Neural progenitor cell (in vitro differentiated cells): ENCODE measurements at places on chromosomes 1 and 21. TPM values are rescaled to one million over a fixed set of nuclear protein-coding genes. Genes with fewer than 3 reads are reported as not detected.

HSD3B1 gene
- not detected in 2 replicates for total RNA-seq

B3GALT2 gene
- not detected in 2 replicates for total RNA-seq

EIF4G3 gene
- 67.0 and 73.4 TPM in 2 replicates for total RNA-seq

RPTN gene
- not detected in 2 replicates for total RNA-seq

DARS2 gene
- total RNA-seq, result 35.7 and 56.0 TPM in 2 replicates

PLK3 gene
- total RNA-seq, result 2.2 and 6.6 TPM in 2 replicates

DNA sequence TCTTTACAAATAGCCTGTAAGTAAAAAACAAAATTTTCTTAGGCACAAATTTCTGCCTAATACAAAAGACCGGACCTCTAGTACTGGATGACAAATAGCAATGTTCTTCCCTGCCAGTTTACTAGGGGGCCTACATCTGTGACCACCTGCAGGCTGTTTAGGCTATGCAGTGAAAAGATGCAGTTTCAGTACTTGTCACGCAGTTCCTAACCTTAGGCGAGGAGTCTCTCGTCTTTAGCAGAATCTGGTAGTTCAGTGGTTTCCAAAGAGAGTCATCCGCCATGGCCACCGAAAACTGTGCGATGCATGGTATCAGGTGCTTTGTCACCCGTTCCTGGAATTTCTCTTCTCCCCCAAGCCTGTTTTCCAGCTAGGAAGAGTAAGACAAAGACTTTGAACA is 29.6 kb downstream of the LGALS8 start:
- DNase-seq, result no peak

- no peak for DNase-seq
Observed at GRCh38 chr1:197600751-197601150, 174.5 kb downstream of the DENND1B start.

GRCh38 chr1:31797216-31797615 is 18.6 kb downstream of the SPOCD1 start:
- no peak for DNase-seq

- peak; percentile 6 for DNase-seq
Observed at GRCh38 chr1:118659646-118660045, 328.5 kb downstream of the TBX15 start.

DNA sequence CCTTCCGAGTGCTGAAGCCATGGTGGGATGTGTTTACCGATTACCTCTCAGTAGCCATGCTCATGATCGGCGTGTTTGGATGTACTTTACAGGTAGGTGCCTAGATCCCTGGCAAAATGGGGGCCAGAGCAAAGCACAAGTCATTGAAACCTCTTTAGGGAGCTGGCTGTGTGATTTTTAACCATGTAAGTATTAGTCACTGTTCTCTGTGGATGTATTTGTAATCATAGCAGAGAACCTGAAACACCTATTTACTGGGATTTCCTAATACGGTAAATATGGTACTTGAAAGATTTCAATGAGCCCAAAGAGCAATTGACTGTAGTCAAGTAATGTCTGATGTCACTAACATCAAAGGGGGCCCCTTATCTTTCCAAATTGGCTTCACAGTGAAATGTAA is 53.6 kb downstream of the LRRC8C start:
- no peak for DNase-seq

DNA sequence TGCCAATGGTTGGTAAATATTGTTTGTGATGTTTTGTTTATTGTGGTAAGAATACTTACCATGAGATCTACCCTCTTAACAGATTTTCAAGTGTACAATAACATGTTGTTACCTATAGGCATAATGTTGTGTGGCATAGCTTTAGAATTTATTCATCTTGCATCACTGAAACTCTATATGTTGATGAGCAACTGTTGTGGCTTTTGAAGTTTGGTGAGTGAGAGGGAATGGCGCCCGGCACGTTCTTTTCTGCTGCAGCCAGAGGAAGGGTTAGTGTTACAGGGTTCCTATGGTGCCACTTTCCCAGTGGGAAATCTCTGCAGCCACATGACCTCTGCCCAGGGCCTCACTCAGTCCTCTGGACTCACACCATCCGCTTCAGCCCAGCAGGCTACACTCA is 342.5 kb upstream of the ADGRL2 start:
- DNase-seq, result no peak

GRCh38 chr1:205917466-205918238 is 25.6 kb downstream of the SLC26A9 start:
- no peak for DNase-seq

DNA sequence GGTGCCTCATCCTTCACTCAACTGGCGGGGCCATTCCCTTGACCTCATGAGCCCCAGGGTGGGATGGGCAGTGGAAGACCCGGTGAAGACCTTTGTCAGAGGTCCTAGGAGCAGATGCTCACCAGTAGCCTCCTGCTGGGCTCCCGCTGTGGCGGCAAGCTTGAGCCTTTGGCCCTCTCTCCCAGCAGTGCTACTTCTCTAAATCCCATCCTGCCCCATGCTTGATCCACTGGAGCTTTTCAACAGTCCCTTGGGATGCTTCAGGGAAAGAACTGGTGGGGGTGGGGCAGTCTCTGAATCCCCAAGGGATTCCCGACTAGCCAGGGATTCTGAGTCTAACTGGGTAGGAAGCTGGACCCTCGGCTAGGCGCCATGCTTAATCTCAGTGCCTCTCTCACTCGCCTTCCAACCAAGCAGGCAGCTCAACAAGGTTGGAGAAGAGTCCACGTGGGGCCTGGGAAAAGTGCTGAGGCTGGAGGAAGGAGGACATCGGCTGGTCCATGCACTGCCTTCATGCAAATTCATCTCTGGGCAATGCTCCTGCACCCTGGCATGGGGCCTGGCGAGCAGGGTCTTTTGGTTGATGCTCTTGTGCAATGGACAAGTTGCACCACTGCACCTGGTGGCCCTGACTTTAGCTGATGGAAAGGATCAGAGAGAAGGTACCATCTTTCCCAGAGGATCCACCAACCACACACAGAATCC is 190.3 kb downstream of the GRIK3 start:
- no peak for DNase-seq

GRCh38 chr21:22288885-22289499 is 1290.8 kb downstream of the NCAM2 start:
- no peak for DNase-seq

DNA sequence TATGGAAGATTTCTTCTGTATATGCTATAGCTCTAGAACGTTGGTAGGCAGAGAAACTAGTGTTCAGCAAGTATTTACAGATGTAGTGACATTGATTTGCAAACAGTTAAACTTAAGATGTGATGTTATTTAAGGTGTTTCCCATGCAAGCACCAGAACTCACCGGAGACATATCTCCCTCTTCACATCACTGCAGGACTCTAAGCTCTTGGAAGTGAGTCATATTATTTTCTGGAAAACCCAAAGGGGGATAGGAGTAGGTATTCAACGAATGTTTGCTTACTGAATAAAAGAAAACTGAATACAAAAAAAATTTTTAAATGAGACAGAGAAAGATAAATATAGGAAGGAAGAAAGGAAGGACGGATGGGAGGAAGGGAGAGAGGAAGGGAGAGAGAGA is 25.0 kb downstream of the RGS4 start:
- DNase-seq, result no peak

- no peak for DNase-seq
Observed at GRCh38 chr1:234955107-234955731, 173.4 kb downstream of the TOMM20 start.

DNA sequence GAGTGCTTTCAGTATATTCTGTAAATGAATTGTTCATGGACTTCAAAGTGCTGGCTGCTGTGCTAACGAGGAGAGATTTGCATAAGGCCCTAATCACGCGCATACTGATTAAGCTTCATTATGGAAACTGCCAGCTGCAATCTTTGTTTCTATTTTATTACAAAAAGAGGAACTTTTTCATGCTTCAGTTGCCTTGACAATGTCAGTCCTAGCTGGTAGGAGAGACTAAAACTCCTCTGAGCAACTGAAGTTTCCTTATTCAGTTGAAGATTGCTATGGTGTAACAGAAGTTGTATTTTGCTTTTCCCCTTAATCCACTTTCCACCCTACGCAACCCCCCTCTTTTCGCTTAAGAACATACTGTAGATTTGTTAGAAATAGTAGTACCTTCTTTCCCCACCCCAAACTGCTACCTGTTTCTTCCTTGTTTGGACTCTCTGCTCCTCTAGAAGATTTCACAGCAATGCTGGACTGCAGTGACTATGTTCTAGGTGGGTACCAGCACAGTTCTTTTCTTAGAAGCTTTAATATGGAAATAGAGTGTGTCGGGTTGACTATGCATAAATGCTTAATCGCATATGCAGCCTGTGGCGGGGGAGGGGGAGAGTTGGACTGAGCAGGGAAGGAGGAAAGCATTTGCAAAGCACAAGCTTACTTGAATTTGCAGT is 108.3 kb downstream of the POU2F1 start:
- peak; percentile 51 for DNase-seq

DNA sequence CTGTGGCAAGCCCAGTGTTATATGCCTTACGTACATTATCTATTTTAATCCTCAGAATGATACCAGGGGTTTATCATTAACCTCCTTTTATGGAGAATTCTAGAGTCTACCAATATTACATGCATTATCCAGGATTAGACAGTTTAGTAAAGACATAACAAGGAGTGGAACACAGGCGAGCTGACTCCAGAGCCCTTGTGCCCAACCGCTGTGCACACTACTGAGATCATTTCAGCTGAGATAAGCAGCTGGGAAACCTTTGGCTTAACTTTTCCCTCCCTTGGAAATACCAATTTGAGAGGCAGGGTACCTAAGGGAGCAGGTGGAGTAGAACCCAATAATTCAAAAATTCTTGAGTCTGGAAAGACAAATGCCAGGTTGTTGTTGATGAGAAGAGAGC is 59.8 kb upstream of the ATP1B1 start:
- no peak for DNase-seq

DNA sequence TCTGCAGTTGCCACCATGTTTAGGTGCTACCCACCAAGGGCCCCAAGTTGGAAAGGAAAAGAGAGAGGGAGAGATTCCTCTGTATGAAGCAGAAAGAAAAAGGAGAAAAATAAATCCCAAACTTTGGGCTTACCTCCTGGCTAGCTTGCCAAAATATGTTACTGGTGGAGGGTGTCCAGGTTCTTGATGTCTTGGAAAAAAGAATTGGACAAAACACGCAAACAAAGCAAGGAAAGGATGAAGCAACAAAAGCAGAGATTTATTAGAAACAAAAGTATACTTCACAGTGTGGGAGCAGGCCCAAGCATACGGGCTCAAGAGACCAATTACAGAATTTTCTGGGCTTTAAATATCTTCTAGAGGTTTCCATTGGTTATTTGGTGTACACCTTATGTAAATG is 204.5 kb upstream of the LRRC7 start:
- no peak for DNase-seq

GRCh38 chr1:223486366-223486765 is 93.2 kb downstream of the CCDC185 start:
- no peak for DNase-seq

GRCh38 chr21:25373126-25374082 is 233.9 kb downstream of the MRPL39 start:
- DNase-seq, result peak; percentile 41

DNA sequence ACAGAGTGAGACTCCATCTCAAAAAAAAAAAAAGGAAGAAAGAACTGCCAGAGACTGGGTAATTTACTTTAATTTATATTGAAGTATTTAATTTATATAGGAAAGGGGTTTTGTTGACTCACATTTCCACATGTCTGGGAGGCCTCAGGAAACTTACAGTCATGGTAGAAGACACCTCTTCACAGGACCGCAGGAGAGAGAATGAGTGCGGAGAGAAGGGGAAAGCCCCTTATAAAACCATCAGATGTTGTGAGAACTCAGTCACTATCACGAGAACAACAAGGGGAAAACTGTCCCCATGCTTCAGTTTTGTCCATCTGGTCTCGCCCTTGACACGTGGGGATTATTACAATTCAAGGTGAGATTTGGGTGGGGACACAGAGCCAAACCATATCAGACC is 25.8 kb upstream of the PPP1R8 start:
- no peak for DNase-seq

DNA sequence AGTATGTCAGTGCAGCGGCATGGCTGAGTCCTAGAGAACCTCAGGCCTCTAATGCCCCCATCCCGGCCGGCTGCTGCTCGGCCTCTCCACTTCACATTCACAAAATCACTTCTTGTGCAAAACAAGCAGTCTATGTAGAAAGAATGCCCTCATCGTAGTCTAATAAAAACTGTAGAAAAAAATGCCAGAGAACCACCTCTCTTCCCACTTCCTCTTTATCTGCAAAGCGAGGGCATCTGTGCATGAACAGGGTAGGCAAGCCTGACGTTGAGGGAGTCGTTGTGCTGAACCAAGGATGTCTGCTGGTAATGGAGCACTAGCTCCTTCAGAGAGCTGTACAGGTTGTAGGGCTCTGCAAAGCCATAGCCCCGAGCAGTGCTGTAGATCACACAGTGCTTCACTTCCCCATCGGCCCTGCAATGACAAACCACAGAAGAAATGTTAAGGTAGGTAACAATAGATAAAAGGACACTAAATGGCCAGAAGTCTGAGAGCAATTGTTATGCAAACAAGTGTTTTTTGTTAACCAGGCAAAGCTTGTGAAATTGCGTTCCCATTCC is 88.9 kb downstream of the PIK3R3 start:
- DNase-seq, result no peak

DNA sequence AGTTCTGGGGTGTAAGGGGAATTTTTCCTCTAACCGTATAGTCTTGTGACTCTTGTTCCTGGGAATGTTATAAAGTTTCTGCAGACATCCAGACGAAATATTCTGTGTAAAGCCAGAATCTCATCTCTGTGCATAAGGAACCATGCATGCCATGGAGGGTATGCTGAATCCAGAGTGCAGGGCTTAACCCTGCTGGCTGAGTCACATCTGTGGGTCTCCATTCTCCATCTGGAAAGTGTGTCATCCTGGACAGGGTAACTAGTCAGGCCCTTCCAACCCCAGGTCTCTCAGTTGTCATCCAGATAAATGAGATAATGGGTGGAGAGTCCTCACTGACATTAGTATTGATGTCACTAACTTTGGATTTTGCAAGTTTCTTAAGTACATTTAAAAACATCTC is 48.8 kb downstream of the ATP5PO start:
- no peak for DNase-seq

- DNase-seq, result no peak
Observed at GRCh38 chr1:167594822-167595221, 35.2 kb upstream of the RCSD1 start.

DNA sequence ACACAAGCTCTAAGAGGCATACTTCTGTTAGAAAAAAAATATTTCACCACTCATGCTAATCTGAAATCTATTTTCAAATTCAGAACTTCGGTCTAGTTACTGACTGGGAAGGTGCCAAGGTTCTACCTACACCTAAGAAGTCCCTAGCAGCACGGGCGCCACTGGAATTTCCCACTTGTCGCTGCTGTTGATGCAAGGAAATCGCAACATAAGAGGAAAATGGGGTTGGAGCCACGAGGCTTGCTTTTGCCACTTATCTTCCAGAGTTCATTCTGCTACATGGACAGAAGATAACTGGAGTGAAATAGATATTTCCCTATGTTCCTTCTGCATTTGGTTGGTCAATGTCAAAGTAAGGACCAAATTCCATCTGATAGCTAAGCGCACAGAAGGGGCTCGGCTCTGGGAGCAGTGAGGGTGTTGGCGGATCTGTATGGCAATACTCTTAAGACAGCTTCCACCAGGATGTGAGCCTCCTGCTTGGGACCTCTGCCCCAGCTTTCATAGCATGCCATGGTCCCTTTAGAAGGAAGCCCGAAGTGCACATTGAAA is 47.2 kb downstream of the RCAN1 start:
- no peak for DNase-seq

- DNase-seq, result no peak
Observed at GRCh38 chr1:38296047-38296446, 249.5 kb upstream of the POU3F1 start.
